ENCODE measurements at places on chromosomes 3 and 15. TPM values are rescaled to one million over a fixed set of nuclear protein-coding genes. Genes with fewer than 3 reads are reported as not detected.

GRCh38 chr3:107855710-107856109 lies 235.1 kb downstream of the CD47 start:
- peak; percentile 29 for DNase-seq
- no peaks in the 10 kb centered on the region for H3K36me3 ChIP-seq
- H3K4me3 ChIP-seq = no peak overlapping the region
- H3K27me3 ChIP-seq = no peaks in the 10 kb centered on the region

GRCh38 chr15:78995921-78996893 lies 51.4 kb upstream of the CTSH start:
- no peaks in the 10 kb centered on the region for H3K36me3 ChIP-seq
- H3K4me1 ChIP-seq = no peaks in the 10 kb centered on the region
- H3K27me3 ChIP-seq = no peaks in the 10 kb centered on the region

DNA sequence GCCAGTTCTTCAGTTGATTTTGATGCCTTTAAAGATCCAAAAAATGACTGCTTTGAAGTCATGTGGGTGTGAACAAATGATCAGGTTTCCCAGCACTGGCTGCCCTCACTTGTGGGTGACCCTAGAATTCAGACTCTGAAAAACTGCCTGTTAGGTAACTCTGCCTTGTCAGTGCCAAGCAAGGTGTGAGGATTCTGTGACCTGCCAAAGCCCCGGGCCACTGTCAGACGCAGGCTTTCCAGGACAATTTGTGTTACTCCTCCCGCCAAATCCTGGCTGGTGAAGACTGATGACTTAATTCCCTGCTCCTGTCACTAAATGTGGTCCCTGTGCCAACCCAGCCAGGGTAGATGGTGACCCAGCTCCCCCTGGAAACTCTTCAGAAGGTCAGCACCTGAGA lies 99.2 kb upstream of the PSMD6 start:
- no peaks in the 10 kb centered on the region for H3K4me1 ChIP-seq
- no peak overlapping the region for H3K27ac ChIP-seq
- no peaks in the 10 kb centered on the region for H3K27me3 ChIP-seq
- no peak overlapping the region for H3K4me3 ChIP-seq
- DNase-seq = no peak
- H3K36me3 ChIP-seq = no peaks in the 10 kb centered on the region

DNA sequence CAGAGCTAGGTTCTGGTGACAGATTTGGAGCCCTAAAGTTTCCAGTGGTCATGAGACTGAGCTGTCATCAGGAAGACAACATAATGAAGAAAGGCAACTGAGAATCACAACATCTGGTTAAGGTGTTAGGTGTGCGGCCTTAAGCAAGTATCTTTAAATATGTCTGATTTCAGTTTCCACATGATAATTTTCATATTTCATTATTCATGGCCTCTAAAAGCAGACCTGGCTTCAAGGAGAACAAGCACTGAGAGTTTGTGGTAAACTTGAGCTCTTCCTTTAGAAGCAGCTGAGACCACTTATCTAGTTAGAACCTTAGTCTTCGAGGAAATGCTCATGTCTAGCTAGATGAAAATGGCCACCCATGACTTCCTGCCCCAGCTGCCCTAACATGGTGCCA lies 25.7 kb upstream of the MYLK start:
- H3K27me3 ChIP-seq = no peaks in the 10 kb centered on the region
- H3K4me1 ChIP-seq = no peaks in the 10 kb centered on the region
- H3K4me3 ChIP-seq = no peak overlapping the region
- no peak for DNase-seq
- H3K36me3 ChIP-seq = peaks cover under 1% of the 10 kb centered on the region
- no peak overlapping the region for H3K27ac ChIP-seq

GRCh38 chr3:117798221-117798620 lies 1088.6 kb downstream of the TUSC7 start:
- H3K4me3 ChIP-seq = no peak overlapping the region
- no peak overlapping the region for H3K27ac ChIP-seq
- no peaks in the 10 kb centered on the region for H3K36me3 ChIP-seq
- no peaks in the 10 kb centered on the region for H3K27me3 ChIP-seq
- no peak for DNase-seq

GRCh38 chr3:13121553-13122001 lies 48.3 kb upstream of the IQSEC1 start:
- H3K36me3 ChIP-seq = no peaks in the 10 kb centered on the region
- no peak overlapping the region for H3K4me3 ChIP-seq
- H3K27ac ChIP-seq = no peak overlapping the region
- H3K27me3 ChIP-seq = no peaks in the 10 kb centered on the region

GRCh38 chr15:73617913-73618312 lies 15.3 kb downstream of the NPTN start:
- H3K27me3 ChIP-seq = no peaks in the 10 kb centered on the region
- no peak for DNase-seq
- no peaks in the 10 kb centered on the region for H3K36me3 ChIP-seq
- H3K4me3 ChIP-seq = no peak overlapping the region
- H3K27ac ChIP-seq = no peak overlapping the region

DNA sequence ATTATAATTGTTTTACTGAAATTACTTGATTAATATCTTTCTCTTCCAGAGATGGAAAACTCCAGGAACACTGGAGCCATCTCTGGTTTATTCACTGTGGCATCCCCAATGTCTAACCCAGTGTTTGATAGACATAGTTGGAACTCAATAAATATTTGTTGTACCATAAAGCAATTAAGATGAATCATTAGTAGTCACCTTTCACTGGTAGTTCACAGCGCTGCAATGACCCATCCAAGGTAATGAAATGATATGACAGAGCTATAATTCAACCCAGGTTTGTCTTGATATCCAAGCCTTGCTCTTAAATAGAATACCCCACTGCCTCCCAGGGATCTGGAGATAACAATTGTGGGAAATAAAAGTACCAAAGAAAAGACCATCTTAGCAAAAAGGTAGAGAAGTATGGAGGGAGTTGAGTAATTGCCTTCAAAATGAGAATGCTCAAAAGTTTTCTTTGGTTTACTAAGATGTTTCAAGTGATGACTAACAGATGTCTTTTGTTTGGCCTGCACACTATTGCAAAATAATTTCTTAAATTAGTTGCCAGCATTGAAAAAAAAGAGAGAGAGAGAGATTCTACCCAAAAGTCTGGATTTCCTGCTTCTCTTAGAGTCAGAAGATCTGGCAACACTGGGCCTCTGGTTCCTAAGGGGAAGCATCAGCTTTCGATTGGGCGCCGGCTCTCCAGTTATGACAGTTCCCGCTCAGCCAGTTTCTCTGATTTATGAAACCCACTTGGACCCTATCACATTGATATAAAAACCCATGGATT lies 348.5 kb downstream of the ERC2 start:
- H3K4me3 ChIP-seq = no peak overlapping the region
- H3K27ac ChIP-seq = no peak overlapping the region
- DNase-seq = no peak
- H3K27me3 ChIP-seq = no peaks in the 10 kb centered on the region
- no peaks in the 10 kb centered on the region for H3K4me1 ChIP-seq
- no peaks in the 10 kb centered on the region for H3K36me3 ChIP-seq

DNA sequence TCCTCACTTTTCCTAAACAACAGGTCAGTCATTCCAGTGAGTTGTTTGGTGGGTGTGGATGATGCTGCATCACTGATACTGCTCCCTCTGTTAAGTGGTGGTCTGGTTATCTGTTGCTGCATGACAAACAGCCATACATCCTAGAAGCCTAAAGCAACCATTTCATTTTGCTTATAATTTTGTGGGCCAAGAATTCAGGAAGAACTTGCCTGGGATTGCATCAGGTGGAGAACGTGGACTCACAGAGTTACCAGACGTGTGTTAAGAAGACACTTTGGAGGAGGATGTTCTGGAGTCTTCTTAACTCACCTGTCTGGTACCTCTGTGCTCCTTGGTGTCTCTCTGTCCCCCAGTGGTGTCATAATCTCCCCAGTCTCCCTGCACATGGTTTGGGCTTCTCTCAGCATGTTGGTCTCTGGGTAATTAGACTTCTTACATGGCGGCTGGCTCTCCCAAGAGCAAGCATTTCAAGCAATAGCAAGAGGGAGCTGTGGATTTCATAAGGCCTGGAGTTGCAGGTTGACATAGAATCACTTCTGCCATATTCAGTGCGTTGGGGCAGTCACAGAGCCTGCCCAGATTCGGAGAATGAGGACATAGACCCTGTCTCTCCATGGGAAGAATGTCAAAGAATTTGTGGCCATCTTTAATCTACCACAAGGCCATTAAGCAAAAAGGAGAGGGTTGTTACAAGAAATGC lies 20.1 kb downstream of the USP3 start:
- no peak overlapping the region for H3K4me3 ChIP-seq
- H3K27ac ChIP-seq = no peak overlapping the region
- H3K36me3 ChIP-seq = peaks cover 2% of the 10 kb centered on the region
- no peak for DNase-seq
- H3K27me3 ChIP-seq = no peaks in the 10 kb centered on the region

- H3K27ac ChIP-seq = no peak overlapping the region
- H3K36me3 ChIP-seq = no peaks in the 10 kb centered on the region
- H3K4me1 ChIP-seq = no peaks in the 10 kb centered on the region
- H3K27me3 ChIP-seq = no peaks in the 10 kb centered on the region
Measured at GRCh38 chr3:106140431-106140830, 271.6 kb upstream of the CBLB start.

GRCh38 chr3:70276901-70277300 lies 35.5 kb downstream of the MDFIC2 start:
- H3K4me1 ChIP-seq = no peaks in the 10 kb centered on the region
- no peak overlapping the region for H3K27ac ChIP-seq
- no peak overlapping the region for H3K4me3 ChIP-seq

CCDC80 gene
- not detected for total RNA-seq

EAF2 gene
- total RNA-seq = 35.0 TPM

ZNF80 gene
- 0.42 TPM for total RNA-seq

REC114 gene
- total RNA-seq = not detected

TIPIN gene
- total RNA-seq = 8.8 TPM

Measured in B cell (primary cell).